ENCODE measurements at places on chromosomes 16 and 17.

GRCh38 chr16:9793623-9794022 lies 388.6 kb downstream of the GRIN2A start:
- DNase-seq = no peak

- no peak for DNase-seq
Measured at GRCh38 chr16:11986521-11987057, 10.1 kb downstream of the SNX29 start.

DNA sequence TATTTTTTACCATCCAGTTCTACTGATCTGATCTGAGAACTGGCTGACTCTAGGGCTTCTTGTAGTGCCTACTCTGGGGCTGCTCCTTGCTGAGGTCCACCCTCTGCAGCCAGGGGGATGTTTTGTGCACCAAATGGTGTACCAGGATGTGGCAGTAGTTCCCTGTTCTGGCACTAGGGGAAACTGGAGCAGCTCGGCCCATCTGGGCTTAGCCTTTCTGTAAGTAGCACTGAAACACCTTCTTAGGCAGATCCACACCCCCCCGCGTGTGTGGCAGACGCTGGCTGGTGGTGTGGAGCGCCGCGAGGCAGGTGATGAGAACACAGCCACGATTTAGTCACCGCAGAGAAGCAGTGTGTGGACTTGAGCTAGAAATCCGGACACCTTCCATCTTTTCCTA lies 17.0 kb downstream of the DUSP14 start:
- peak; percentile 45 for DNase-seq

GRCh38 chr16:14017886-14018285 lies 53.2 kb upstream of the MRTFB start:
- DNase-seq = no peak
